ENCODE measurements at places on chromosomes 11 and 22.

DNA sequence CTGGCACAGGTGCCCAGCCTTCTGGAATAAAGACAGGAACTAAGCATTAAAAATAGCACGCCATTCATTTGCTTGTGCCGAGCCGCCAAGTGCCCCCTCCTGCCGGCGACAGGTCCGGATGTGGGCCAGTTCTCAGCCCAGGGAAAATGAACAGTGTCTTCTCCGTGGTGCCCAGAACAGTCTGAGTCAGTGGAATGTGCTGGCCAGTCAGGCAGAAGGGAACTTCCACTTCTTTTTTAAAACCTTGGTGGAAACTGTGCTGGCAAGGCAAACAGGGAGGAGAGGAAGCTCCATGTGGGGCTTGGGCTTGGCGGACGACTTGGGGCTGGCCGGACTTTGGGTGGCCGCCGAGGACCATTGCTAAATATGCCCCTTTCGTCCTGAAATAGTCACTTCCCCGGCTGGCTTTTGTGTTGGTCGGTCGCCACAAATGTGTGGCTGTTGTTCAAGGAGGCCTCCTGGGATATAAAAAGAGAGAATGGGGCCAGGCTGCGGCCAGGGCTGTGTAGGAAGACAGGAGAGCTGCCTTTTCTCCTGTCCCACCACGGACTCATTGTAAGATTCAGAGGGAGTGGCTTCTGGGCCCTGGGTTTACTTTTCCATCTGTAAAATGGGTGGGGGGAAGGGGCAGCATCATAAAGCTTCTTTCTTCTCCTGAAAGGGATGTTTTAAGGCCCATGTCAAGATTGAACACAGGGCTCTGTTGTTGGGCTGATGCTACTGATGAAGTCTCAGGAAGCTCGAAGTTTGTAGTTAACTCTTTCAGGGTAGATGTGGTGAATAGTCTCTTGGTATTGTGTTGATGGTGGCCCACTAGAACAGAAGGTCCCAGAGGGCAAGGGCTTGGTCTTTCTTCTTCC, 101.0 kb downstream of the PTPRJ start:
- no peak for DNase-seq

DNA sequence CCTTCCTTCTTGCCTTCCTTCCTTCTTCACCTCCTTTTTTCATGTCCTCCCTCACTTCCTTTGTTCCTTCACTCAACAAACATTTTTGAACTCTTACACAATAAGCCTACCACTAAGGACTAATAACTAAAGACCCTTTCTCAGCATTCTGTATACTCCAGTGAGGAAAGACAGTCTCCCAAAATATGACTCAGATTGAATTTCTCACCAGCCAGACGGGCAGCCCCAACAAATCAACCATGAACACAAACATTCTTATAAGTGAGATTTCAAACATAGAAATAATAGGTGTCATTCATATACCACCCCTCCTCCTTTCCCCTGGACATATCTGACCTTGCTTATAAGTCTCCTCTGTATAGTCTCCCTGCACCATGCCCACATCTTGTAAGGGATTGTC, 1079.7 kb downstream of the OPCML start:
- DNase-seq, result no peak

DNA sequence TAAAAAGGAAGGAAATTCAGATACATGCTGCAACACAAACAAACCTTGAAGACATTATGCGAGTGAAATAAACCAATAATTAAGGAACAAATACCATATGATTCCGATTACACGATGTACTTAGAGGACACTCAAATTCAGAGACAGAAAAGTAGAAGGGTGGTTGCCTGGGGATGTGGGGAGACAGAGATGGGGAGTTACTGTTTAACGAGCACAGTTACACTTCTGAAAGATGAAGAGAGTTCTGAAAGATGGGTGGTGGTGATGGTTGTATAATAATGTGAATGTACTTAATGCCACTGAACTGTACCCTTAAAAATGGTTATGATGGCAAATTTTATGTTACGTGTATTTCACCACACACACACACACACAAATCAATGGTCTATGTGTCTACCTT, 14.7 kb downstream of the ZBTB44 start:
- no peak for DNase-seq

DNA sequence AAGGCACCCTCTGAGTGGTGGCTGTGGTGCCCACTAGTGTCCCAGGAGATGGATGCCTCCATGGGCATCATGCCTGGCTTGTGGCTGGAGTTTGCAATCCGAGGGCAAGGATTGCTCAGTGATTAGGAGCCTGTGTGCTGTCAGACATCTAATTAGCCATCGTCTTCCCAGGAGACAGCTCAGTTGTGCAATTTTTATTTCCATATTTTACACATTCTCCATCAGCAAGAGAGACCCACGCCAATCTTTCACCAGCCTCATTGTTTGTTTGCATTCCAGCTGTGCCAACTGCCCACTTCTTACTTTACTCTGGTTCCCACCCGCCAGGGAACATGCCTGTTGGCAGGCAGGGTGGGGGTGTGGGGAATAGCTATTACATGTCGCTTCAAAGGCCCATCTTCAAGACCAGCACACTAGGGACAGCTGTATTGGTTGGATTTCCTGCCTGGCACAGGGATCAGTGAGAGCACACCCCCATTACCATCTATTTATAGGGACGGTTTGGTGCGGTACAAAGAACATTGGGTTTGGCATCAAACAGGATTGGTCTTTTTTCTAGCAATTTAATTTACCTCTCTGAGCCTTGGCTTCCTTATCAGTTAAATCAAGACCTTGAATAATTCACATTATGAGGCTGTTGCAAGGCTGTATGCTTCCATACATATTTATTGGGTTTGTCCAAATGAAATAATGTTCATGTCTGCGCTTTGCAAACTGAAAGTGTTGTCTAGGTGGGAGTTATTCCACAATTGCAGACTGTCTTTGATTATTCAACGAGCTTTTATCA, 80.7 kb upstream of the NAV2 start:
- DNase-seq, result no peak

DNA sequence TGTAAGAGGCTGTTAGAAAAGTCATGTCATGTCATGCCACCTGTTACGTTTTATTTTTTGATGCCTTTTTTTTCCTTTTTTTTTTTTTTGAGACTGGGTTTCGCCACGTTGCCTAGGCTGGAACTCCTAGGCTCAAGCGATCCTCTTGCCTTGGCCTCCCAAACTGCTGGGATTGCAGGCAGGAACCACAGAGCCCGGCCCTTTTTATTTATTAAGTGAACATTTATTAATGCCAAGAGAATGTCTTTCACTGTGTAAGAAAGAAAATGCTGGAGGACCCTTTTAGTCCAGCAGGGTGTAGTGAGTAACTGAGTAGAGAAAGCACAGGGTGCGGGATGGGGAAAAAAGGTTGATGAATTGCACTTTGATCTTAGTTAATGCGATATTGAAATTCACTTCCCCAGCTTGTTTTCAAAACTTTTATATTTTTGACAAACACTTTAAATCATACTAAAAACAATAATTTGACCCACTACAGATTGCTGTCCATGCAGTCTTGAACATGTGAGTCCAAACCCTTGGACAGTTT, 2.3 kb upstream of the XBP1 start:
- DNase-seq, result no peak

GRCh38 chr11:112024773-112025678, at the start of gene DLAT:
Gene DLAT, plus strand, starts transcription at chr11:112025408. Its CDS starts 65 bp downstream, at chr11:112025473.
- DNase-seq, result peak; percentile 50

- no peak for DNase-seq
These were observed 17.0 kb upstream of the SCGB1A1 start for GRCh38 chr11:62401811-62402210.

DNA sequence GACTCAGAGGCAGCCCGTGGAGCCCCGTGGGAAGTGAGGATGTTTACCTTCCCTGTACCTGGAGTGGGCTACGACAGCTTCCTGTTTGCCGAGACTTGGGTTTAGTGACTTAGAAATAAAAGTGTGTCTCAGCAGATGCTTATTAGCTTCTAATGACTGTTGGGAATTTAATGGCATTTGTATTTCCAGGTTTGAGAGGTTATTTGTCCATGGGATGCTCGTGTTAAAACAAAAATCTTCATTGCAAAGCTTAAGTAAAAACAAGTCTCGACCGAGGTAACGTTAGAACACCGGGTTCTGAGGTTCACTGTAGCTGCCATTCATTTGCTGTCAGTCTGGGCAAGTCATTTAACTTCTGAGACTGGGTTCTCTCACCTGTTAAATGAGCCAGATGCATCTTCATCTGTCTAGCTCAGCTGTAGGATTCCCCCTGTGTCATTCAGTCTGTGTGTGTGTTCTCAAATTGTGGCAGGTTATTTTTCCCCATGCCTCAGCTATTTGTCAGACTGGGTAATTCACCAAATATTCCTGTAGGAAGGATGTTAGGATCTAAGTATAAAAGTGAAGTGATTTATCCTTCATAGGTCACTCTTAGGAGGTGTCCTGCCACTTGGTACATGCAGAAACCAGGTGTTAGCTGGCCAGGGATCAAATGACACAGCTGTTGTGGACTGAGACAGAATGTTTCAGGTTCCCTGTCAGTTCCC, 791 bp downstream of the EI24 start:
- DNase-seq, result no peak

DNA sequence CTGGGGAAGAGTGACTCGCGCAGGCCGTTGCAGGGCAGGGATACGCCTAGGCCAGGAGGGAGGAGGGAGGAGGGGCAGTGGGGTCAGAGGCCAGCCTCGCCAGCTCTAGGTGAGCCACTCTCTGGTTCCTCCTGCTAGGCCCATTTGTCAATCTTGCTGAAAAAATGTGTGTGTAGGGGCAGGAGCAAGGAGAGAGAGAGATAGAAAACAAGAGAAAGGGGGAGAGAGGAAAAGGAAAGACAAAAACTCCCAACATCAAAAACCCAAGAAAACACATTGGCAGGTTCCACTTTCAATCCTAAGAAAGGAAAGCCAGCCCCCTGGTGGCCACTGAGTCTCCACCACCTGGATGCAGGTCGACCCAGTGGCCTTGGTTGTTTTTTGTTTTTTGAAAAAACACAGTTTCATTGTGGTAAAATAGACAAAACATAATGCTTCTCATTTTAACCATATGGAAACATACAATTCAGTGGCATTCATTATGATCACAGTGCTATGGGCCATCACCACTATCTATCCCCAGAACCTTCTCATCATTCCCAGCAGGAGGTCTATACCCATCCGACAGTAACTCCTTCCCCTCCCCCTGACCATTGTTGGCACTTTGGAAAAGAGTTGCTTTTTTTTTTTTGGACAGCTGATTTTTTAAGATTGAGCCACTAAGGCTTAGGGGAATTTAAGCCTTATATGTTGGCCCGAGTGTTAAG, 10.9 kb downstream of the OMP start:
- DNase-seq, result no peak

- DNase-seq, result no peak
These were observed 49.6 kb downstream of the PDE2A start for GRCh38 chr11:72624496-72625201.

DNA sequence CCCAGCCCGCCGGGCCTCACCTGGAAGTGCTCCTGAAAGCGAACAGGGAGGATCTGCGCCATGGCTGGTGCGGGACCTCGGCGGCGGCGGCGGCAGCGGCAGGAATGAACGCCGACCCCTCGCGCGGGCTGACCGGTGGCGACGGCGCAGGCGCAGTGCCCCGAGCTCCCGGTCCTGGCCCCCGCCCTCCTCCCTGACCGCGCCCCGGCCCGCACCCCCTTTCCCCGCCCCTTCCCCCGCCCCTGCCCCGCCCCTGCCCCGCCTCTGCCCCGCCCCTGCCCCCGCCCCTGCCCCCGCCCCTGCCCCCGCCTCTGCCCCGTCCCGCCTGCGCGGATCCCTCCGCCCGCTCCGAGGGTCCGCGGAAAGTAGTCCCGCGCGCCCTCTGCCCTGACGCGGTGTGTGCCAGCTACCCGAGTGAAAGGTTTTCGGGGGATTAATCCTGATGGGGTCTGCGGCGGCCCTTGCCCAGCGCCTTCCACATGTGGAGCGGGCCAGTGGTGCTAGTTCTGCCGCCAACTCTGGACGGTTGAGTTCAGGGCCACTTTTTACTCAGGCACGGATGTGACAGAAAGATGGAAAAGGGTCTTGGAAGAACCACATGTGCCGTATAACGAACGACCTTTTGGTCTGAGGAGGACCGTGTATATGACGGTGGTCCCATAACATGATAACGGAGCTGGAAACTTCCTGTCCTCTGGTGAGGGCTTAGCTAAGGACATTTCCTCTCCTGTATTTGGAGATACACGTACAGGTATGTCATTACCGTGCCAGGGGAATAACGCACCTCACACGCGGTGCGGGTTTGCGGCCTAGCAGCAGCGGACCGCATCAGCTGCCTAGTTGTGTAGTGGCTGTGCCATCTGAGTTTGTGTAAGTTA, at the start of gene CLTCL1:
Gene CLTCL1, minus strand, starts transcription at position 140 of the 878 bp plus-strand sequence. Its CDS starts 78 bp downstream, at position 62.
- DNase-seq, result peak; percentile 54

DNA sequence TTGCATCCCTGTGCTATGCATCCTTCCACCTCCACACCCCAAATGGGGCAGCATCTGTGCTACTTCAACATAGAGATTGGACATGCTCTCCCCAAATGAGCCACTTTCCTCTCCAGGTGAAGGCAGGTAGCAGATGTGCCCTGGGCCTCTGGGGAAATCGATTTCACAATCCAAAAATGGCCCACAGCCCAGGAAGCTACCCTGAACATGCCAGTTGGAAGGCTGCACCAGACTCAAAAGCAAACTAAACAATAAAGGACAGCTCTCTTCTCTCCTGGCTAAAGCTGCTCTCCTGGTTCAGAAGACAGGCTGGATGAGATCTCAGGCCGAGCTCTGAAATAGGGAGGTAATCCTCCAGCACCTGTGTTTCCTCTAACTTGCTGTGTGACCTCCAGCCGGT, 19.7 kb downstream of the ISX start:
- no peak for DNase-seq

- no peak for DNase-seq
These were observed 23.0 kb downstream of the CCDC15 start for GRCh38 chr11:124977006-124977405.
